Stimulated activated CD4-positive, alpha-beta T cell treated with anti-CD3 and anti-CD28 coated beads, Interleukin-1b, Interleukin-23, amount 100 ng/mL, for 24 hours (primary cell): ENCODE measurements at places on chromosomes 4 and X.
A peak's percentile ranks its signal among the peaks of the same experiment; 100 is the strongest.

GRCh38 chr4:84596826-84597225 is 13.9 kb downstream of the CDS1 start:
- DNase-seq, result no peak

DNA sequence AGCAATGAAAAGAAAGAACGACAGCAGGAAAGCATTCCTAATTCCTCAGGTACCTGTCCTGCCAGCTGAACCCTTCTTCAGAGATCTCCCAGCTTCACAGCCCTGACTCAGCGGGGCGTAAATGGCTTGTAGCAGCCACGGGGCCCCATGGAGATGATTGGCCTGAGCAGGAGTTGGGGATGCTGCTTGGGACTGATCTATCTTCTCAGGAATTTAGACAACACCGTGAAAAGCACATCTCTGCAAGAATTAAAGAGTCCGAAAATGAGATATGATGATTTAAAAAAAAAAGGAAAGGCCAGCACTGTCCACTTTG is 22.5 kb upstream of the SLC25A4 start:
- DNase-seq, result no peak

GRCh38 chr4:2071912-2072867 is 13.1 kb downstream of the NAT8L start:
- no peak for DNase-seq

GRCh38 chr4:10655968-10656367 is 28.6 kb downstream of the CLNK start:
- no peak for DNase-seq

- no peak for DNase-seq
Measured at GRCh38 chr4:14293582-14293981, 666.1 kb upstream of the BOD1L1 start.

DNA sequence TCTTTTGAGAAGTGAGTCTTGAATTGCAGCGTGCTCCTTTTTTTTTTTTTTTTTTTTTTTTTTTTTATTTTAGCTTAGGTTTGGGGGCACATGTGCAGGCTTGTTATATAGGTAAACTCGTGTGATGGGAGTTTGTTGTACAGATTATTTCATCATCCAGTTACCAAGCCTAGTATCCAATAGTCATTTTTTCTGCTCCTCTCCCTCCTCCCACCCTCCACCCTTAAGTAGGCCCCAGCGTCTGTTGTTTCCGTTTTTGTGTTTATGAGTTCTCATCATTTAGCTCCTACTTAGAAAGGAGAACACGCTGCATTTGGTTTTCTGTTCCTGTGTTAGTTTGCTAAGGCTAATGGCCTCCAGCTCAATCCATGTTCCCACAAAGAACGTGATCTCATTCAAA is 81.3 kb upstream of the TSPAN5 start:
- DNase-seq, result no peak

- DNase-seq, result no peak
Measured at GRCh38 chrX:17442898-17443297, 67.9 kb downstream of the NHS start.

DNA sequence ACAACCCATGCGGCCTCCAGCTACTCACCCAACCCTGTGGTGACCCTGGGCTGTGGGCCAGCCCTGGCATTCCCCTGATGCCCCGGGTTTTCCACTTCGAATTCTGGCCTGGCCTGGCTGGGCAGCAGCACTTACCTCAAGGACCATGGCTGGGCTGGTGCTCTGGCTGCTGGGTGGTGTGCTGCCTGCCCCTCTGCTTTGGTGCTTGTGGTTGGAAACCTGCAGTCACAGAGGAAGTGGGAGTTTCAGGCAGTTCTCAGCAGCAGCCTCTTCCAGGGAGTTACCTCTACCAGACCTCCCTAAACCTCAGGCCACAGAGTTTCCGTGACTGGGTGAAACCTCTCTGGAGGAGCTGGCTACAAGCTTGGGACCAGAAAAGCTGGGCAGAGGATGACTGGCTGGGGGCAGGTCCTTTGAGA is at the start of gene CXCR3:
Gene CXCR3, minus strand, starts transcription at position 209 of the 419 bp plus-strand sequence. Its CDS starts 62 bp downstream, at position 147.
- DNase-seq, result peak; percentile 24

- no peak for DNase-seq
Measured at GRCh38 chrX:36640232-36640631, 367.9 kb upstream of the FAM47C start.

DNA sequence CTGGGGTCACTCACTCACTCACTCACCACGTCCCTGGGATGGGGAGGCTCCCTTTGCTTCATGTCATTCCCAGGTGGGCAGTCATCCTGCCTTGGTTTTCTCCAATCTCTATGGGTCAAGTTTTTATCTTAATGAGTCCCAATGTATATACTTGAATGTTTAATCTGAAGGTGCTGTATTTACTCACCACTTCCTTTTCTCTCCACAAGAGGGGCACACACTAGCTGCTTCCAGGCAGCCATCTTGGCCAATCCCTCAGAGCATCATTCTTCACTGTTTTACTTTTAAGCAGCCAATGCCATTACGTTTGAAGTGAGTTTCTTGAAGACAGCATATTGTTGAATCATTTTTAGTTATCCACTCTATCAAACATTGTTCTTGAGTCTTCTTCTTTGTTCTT is 153.4 kb upstream of the ARSJ start:
- no peak for DNase-seq

DNA sequence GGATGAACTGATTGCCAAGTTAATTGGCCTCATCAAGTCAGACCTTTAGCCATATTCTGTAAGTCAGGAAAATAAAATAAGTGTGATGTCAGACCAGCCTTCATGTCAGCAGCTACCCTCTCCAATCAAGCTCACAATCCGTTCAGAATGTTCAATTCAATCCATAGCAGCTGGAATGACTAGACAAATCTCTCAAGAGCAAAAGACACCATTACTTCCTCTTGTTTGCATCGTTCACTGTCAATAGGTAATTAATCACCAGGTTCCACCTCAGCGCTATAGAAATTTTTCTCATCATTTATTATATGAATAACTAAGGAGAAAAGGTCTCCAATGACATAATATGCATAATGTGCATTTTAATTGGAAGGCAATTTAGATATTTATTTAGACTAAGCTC is 321.0 kb upstream of the GRIA3 start:
- no peak for DNase-seq

GRCh38 chr4:161097821-161098220 is 1066.0 kb downstream of the FSTL5 start:
- DNase-seq, result no peak

DNA sequence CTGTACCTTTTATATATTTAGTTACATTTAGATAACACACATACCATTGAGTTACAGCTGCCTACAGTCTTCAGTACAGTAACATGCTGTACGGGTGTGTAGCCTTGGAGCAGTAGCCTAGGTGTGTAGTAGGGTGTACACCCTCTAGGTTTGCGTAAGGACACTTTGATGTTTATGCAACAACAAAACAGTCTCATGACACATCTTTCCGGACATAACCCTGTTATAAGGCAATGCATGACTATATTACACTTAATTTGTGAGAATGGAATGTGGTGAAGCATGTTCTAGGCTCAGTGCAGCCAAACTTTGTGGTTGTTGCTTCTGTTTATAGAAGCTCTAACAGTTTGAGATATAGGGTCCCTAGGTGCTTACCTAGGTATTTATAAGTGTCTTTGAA is 65.4 kb downstream of the SPRY1 start:
- DNase-seq, result no peak
